ENCODE measurements at places on chromosomes 6 and 20.

DNA sequence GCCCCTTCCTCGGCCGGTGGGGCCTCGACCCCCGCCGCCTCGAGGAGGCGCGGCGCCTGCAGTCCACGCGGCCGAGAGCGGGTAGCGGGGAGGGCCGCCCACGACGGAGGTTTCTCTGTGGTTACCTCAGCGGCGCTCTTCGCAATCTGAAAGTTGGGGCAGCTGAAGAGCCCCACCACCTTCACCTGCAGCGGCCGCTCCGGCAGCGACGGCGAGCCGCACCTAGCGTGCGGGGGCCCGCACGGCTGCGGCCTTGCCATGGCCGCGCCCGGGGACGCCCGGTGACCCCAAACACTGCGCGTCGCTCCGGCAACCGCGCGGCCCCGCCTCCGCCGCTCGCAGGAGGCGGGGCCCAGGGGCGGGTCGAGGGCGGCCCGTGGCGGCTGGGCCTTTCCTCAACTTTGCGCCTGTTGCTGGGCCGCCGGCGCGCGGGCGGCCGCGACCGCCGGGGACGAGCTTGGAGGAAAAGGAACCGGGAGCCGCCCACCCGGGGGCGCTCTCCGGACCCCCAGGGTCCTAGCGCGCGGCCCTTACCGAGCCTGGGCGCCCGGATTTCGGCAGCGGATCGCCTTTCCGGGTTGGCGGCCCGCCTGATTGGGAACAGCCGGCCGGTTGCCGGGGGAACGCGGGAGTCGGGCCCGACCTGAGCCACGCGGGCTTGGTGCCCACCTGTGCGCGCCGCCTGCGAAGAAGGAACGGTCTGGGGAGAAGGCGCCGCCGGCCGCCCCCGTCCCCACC lies at the start of the genes PPIL6 and SMPD2:
Gene PPIL6, minus strand, starts transcription at position 298 of the 738 bp plus-strand sequence. Its CDS starts 38 bp downstream, at position 260.
Gene SMPD2, plus strand, starts transcription at position 394 of the 738 bp plus-strand sequence. CDS start 398 bp downstream, outside the sequence.
- peak; percentile 69 for DNase-seq

DNA sequence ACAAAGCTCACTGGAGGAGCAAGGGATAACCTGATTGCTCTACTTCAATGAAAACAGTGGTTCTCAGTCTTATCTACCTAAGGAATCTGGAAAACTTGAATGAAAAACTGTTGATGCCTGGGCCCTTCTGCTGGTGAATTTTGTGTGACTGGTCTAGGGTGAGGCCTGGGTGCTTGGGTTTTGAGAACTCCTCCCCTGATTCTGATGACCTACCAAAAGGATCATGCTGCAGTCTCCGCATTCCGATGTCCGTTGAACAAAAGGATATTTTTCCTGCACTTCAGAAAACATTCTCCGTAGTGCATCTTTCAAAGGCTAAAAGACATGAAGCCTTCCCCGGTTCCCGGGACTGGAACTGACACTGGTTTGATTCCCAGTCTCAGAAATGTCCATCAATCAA lies 157.9 kb downstream of the SYNDIG1 start:
- no peak for DNase-seq

- no peak for DNase-seq
Observed at GRCh38 chr6:170416959-170417606, 110.5 kb downstream of the FAM120B start.

- no peak for DNase-seq
Observed at GRCh38 chr6:165671222-165671768, 8.3 kb upstream of the PDE10A start.

DNA sequence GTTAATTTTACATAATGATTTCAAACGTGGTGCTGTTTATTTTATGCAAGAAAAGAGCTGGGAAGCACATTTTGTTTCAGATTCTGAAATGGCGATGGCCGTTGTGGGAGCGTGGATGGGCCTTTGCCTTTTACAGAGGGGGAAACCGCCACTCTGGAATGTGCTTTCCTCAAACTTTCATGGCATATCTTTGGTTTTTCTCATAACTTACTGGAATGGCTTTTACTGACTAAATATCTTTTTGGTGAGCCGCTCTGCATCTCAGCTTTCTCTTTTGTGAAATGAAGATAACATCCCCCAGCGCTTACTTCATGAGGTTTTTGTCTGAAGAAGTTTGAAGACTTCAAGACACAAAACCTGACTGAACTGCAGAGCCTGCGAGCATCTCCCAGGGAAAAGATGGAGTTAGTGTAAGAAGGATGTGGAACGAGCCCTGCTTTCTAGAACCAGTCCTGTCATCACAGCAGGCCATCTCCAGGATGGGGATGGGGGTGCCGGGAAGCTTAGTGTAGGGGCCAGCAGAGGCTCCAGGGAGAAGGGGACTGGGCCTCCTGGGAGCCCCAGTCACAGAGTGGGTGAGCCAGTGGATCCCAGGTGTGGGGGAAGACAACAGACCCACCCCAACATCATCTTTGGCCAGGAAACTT lies 61.8 kb upstream of the TIAM2 start:
- no peak for DNase-seq

DNA sequence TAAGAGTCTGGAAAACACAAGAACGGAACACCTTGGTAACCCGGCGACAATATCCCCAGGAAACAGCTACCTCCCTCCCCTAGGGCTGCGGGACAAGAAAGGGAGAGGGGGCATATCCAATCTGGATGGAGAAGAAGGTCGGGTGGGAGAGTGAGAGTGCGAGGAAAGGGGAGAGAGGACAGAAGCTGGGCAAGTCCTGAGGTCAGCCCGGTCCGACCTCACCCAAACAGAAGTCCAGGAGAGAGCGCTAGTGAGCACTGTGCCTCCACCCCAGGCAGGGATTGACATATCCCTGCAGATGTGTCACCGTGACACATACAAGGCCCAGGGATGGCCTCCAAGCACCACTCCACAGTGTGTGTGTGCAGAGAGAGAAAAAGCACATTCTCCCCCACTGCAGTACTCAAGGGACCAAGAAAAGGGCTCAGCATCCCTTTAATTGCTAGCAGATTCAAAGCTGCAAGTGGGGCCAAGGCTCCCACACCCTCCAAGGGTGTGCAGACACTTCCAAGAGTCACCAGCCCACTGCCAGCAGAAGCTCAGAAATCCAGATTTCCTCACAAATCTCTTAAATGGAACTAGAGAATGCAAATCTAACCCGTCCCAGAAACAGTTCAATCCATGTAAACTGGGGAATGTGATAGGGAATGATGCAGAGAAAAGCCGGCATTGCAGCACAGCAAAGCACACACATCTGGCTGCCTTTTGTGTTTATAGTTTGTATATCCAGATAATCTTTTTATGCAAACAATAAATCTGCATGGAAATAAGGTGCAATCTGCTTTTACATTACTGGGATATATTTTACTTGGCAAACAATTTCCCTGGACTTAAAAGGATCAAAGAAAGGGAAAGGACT lies 3.1 kb downstream of the PXDC1 start:
- DNase-seq = peak; percentile 81

DNA sequence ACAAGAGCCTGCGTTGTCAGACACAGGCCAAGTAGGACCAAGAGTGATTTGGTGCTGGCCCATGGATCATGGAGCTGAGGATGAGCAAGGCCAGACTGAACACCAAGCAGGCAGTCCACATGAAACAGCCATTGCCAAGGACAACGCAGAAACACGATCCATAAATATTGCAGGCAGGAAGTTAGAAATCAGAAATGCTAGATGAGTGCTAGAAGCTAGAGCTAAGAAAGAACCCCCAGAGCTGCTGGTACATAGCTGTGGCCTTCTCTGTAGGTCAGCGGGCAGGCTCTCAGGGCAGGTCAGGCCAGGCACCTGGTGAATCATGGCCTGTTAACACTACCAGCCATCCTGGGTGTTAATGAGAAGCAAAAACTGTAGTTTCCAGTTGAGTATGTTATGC lies 119.7 kb downstream of the ALDH8A1 start:
- DNase-seq = no peak

DNA sequence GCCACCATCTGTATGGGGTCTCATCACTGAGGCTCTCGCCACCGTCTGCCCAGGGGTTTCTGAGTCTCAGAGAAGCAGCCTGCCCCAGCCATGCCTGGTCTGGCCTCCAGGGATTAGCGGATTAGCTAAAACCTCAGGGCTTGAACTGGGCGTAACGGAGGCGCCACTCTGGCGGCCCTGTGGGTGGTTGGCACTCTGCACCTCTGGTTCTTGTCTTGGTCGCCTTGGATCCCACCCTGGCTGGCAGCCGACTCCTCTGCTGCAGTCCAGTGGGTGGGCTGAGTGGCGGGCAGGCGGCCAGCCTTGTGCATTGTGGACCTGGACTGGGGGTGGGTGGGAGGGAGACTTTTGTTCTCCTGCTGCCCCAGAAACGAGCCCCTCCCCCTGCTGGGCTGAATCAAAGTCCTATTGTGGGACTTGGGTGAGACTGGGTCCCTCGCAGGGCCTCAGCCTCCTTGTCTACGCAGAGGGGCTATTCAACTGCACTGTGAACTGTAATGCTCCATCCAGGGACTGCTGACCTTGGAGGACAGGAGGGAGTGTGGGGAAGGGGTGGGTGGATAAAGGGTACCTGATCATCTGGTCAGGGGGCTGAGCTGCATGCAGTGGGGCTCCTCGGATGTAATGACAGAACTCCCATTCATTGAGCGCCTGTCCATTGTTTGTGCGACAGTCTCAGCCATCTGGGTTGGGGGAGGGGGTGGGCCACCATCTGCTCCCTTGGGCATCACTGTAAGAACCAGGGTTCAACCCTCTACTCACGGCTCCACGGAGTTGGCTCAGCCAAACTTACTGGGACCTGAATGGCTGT lies 23.9 kb downstream of the SUN5 start:
- DNase-seq = no peak

DNA sequence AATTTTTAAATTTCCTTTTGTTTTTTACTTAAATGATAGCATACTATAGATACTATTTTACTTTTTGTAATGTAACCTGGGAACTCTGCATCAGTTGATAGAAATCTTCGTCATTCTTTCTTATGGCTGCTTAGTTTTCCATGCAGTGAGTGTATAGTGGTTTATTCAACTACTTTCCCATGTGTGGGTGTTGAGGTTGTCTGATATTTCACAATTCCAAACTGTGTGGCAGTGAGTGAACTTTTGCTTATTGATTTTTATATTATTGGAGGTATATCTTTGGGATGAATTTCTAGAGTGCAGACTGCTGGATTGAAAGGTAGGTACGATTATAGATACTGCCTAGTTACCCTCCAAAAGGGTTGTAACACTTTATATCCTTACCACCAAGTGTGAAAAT lies 136.5 kb downstream of the CDKAL1 start:
- DNase-seq = no peak

- DNase-seq = no peak
Observed at GRCh38 chr6:12083302-12083701, 71.2 kb downstream of the HIVEP1 start.

DNA sequence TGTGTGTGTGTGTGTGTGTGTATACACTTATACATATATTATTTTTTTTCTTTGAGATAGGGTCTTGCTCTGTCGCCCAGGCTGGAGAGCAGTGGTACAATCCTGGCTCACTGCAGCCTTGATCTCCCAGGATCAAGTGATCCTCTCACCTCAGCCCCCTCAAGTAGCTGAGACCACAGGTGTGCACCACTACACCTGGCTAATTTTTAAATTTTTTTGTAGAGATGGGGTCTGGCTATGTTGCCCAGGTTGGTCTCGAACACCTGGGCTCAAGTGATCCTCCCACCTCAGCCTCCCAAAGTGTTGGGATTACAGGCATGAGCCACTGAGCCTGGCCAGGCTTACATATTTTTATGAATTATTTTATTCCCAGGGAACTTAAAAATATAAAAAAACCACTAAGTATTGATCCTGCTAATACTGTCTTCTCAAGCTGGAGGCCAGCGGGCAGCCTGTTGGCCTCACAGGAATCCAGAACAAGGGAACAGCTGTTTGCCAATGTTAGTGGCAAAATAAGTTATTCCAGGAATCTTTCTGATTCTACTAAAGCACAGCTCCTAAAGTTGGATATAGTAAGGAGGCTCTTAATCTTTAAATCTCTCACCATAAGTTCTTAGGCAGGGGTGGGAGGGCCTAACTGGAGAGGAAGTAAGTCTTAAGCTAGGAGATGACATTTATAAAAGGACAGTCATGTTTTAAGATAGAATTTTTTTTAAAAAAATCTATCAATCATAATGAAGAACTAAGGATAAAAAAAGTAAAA lies 135.5 kb upstream of the NUP153 start:
- no peak for DNase-seq

DNA sequence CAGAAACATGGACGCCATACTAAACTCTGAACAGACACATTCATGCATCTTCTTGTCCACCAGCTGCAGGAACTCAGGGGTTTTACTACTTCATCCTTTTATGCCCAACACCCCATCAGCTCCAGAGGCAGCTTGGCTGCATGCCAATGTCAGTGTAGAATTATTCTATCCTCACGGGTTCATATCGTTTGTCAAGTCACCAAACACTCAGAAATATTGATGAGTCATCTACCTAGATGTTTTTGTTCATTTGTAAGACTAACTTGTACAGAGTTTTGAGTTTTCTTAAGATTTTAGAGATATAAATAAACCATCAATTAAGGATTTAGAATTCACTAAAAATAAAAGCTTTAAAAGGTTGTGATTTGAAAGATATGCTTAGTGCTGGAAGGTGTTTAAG lies 590.7 kb upstream of the FLRT3 start:
- no peak for DNase-seq

DNA sequence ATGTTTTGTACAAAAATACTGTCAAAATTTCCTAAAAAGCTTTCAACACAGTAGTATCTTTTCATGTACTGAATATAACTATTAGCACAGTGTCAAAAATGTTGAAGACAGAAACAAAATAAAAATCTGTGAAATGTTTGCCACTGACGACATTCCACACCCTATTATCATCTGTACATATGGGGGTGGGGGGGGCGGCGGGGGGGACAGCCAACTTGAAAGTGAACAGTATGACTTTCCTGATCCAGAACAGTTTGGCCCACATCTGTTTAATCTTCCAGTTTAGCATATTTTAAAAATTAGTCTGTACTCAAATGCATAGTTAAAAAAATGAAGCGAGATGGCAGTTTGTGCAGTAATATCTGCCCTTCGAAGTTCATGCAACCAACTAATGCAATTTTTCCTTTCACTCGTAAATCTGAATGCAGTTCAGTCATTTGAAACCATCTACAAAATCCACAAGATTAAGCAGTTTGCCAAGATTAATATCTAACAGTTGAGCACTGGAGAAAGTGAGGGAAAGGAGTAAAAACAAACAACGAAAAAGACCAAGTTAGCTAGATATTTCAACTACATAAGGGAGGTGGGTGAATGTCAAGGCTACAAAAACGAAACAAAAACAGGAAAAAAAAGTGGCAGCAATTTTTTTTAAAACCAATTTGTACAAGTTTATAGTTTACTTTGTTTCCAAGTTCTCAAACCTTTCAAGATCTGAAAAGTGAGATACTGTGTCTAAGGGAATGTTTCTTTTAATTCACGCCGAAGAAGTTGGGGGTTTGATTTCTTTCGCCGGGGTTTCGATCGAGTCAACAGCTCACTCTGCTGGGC lies 1.9 kb downstream of the CITED2 start:
- no peak for DNase-seq

DNA sequence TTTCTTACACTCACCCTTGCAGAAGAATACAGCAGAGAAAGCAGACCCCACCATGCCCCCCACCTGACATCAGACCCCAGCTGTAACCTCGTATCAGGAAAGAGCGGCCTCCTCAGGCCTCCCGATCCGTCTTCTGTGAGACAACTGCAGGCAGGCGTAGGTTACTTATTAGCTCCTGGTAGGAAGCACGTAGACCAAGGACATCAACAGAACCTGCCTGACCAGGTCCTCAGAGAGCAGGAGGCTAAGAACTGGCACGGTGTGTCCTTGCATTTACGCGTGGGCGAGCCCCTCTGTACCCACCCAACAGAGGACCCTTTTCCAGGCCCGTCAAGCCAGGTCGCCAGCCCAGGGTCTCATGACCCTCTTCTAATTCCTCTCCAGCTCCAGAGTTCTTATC lies 51.0 kb downstream of the ABHD12 start:
- DNase-seq = no peak
